ENCODE measurements at places on chromosomes 7 and 10.

- H3K4me1 ChIP-seq, result no peaks in the 10 kb centered on the region
- no peak overlapping the region for H3K27ac ChIP-seq
- H3K36me3 ChIP-seq, result no peaks in the 10 kb centered on the region
- H3K27me3 ChIP-seq, result no peaks in the 10 kb centered on the region
- no peak for DNase-seq
These were observed 284.0 kb downstream of the AUTS2 start for GRCh38 chr7:69882269-69882668.

DNA sequence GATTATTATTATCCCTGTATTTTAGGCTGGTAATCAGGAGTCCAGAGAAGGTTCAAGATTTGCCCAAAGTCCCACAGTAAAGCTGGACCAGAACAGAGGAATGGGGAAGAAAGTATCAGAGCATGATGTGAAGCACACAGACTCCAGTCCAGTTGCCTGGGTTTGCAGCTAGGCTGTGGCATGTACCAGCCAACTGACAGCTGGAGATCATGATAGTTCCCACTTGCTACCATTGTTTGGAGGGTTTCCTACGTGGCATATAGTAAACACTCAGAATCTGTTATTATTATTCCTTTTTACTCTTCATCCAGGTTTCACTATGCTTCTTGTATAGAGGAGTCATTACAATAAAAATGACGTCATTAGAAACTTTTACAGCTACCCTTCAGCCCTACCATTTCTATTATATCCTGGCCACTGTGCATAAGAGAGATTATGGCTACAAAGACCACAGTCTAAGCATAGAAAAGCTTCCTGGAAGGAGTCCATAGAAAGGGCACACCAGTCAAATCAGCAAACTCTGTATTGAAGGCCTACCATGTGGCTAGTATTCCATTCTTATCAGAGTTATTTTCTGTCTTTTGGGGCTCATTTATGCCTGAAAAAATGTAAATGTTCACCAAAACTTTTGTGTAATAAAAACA lies 66.6 kb downstream of the MTPN start:
- no peaks in the 10 kb centered on the region for H3K27me3 ChIP-seq
- H3K4me3 ChIP-seq, result no peak overlapping the region
- no peak for DNase-seq
- H3K4me1 ChIP-seq, result no peaks in the 10 kb centered on the region
- H3K36me3 ChIP-seq, result no peaks in the 10 kb centered on the region

- H3K27ac ChIP-seq, result no peak overlapping the region
- DNase-seq, result no peak
- H3K27me3 ChIP-seq, result no peaks in the 10 kb centered on the region
- no peaks in the 10 kb centered on the region for H3K36me3 ChIP-seq
These were observed 23.9 kb upstream of the CALN1 start for GRCh38 chr7:72435925-72436480.

GRCh38 chr7:117274951-117275350 lies 47.9 kb downstream of the WNT2 start:
- H3K4me1 ChIP-seq, result peaks cover 20% of the 10 kb centered on the region
- H3K27ac ChIP-seq, result no peak overlapping the region
- no peak for DNase-seq
- H3K36me3 ChIP-seq, result no peaks in the 10 kb centered on the region

DNA sequence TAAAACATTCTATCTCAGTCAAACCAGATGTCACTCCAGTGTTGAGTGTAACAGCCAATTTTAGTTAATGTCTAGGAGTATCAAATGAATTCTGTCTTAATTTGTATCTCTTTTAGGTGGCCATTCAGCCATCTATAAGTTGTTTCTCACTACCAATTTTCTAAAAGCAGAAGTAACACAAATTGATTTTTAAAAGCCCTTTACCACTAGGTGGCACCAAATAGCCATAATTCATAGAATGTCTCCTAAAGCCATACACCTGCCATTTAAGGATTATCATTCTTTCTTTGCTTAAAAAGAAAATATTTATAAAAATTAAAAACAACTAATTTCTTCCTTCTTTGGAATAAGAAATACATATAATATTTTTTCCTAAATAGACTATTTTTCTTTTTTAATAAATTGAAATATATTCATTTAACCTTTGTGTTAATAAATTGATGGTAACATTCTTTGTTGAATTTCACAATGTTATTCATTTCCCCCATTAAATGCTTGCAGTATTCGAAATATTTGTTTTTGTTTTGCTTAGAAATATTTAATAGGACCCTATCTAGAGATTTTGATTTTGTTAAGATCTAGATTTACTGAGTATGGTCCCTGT lies 107.8 kb upstream of the PPP1R3A start:
- H3K4me1 ChIP-seq, result no peaks in the 10 kb centered on the region
- H3K27me3 ChIP-seq, result no peaks in the 10 kb centered on the region
- no peaks in the 10 kb centered on the region for H3K36me3 ChIP-seq
- no peak overlapping the region for H3K27ac ChIP-seq
- no peak overlapping the region for H3K4me3 ChIP-seq
- DNase-seq, result no peak

DNA sequence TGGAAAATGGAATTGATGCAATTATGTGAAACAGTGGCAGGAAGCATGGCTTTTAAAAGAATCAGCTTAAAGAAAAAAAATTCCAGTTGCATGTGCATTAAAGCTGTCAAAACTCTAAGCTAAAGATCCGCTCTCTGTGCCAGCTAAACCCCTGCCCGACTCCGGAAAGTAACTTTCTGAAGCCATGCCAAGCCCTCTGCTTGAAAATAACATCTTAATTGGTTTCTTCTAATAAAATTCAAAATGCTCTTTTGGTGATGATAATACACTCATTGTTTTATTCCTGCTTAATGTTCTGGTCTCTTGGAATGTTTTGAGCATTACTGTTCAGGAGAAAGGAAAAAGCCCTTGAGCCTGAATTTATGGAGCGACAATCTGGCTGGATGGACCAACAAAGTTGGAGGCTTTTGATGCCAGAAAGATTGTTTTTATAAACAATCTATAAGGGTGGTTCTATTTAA lies 11.7 kb downstream of the SEMA3C start:
- DNase-seq, result no peak
- H3K36me3 ChIP-seq, result peaks cover 60% of the 10 kb centered on the region
- H3K4me3 ChIP-seq, result no peak overlapping the region
- peak overlapping the region; percentile 30 for H3K27ac ChIP-seq

- H3K27ac ChIP-seq, result peak overlapping the region; percentile 87
- peaks cover 68% of the 10 kb centered on the region for H3K36me3 ChIP-seq
- H3K4me3 ChIP-seq, result no peak overlapping the region
- H3K27me3 ChIP-seq, result no peaks in the 10 kb centered on the region
These were observed 30.7 kb downstream of the CUL2 start for GRCh38 chr10:35059481-35059880.

- no peaks in the 10 kb centered on the region for H3K36me3 ChIP-seq
- H3K27ac ChIP-seq, result no peak overlapping the region
- DNase-seq, result no peak
- H3K4me3 ChIP-seq, result no peak overlapping the region
These were observed 180.0 kb downstream of the PHF14 start for GRCh38 chr7:11153694-11154093.

- H3K27me3 ChIP-seq, result no peaks in the 10 kb centered on the region
- H3K36me3 ChIP-seq, result no peaks in the 10 kb centered on the region
- peaks cover 3% of the 10 kb centered on the region for H3K4me1 ChIP-seq
- DNase-seq, result no peak
- no peak overlapping the region for H3K27ac ChIP-seq
These were observed 70.2 kb downstream of the PIP4K2A start for GRCh38 chr10:22644222-22644621.
